ENCODE measurements at places on chromosomes 1 and 21. TPM values are rescaled to one million over a fixed set of nuclear protein-coding genes. Genes with fewer than 3 reads are reported as not detected.

Gene KCNC4
- total RNA-seq = 5.9 TPM

Gene LCE1E
- not detected for total RNA-seq

Gene OR2M4
- total RNA-seq = 0.31 TPM

Gene KDF1
- not detected for total RNA-seq

Gene MAN1A2
- total RNA-seq = 104 TPM

Data from parietal lobe (tissue), 2 donors.